Mesothelial cell of epicardium (in vitro differentiated cells): ENCODE measurements at places on chromosomes 4 and X. TPM values are rescaled to one million over a fixed set of nuclear protein-coding genes. Genes with fewer than 3 reads are reported as not detected.

DNA sequence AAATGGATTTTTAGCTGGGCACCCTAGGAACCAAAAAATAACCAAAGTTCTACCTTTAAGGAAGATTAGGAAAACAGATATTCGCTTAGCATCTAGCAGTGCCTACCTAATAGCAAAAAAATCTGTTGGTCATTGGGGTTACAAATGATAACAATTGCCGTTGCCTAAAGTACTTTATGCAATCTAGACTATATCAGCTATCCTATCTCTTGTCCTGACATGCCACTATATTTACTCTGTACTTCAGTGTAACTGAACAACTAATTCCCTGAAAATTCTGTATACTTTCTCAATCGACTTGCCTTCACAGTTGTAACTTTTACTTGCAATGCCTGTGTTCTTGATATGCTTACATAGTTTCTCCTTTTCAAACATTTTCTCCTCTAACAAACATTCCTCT is 282.9 kb upstream of the PCDH7 start:
- H3K27me3 ChIP-seq = no peaks in the 10 kb centered on the region
- no peak overlapping the region for H3K27ac ChIP-seq
- H3K4me3 ChIP-seq = no peak overlapping the region

DNA sequence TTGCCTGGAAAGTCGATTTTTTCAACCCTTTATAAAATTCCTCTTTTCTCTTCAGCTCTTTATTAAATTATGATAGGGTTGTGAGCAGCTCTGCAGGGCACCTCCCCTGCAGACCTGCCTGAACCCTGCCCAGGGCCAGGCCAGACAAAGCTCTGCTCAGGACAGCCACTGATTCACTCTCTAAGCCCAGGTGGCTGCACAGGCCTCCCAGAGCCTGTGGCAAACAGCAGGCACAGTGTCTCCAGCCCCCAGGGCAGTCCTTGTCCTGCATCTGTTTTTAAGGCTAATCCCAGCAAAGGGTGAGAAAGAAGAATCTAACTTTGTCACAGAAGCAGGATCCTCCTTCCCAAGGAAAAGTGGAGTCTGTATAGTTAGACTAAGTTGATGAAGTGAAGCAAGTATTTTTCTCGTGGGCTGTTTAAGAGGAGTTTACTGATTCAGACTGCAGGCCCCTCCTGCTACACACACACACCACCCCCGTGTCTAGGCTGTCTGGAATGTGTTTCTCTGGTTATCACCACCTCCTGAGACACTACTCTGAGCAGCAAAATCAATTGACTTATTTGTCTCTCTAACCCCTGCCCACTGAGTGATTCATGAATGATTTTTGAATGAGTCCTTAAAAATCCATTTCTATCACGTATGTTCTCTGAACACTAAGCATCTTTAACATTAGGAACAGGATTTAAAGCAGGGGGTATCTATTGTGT is 101.7 kb downstream of the CHIC2 start:
- H3K27ac ChIP-seq = peak overlapping the region; percentile 35
- H3K4me1 ChIP-seq = peaks cover 16% of the 10 kb centered on the region
- no peak for DNase-seq
- H3K36me3 ChIP-seq = no peaks in the 10 kb centered on the region
- no peak overlapping the region for H3K4me3 ChIP-seq
- H3K27me3 ChIP-seq = peaks cover 13% of the 10 kb centered on the region

DNA sequence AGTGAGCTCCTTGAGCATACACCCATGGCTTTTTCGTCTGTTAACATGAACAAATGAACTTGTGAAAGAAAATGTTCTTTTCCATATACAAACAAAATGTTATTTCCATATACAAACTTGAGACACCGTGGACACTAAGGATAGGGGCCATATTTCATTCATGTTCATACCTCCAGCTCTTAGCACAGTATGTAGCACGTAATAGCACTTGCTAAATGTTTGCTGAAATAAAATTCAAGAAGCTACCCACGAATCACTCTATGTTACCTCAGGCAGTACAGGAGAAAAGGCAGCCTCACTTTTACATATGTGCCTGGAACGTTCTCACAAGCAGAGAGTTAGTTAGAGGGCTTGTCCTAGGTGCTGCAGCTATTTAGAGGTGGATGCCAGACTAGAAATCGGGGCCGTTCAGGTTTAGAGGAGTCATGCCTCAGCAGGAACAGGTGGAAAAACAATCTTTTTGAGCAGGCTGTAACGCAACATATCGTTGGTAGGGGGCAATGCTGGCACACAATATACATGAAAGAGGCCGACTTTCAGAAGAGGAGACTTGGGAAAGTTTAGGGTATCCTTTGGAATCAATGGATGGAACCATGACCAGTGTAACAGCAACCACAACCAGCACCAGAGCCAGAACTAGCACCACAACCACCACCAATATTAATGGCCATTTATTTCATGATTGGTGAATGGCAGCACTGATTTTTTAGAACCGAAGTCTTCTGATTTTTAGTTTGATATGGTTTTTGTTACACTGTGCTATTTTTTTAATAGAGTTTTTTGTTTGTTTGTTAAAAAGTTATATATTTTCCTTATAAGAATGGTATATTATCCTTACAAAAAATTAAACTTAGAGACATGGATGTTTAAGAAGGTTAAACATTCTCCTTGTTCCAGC is 14.8 kb upstream of the PAQR3 start:
- H3K36me3 ChIP-seq = no peaks in the 10 kb centered on the region
- peaks cover 20% of the 10 kb centered on the region for H3K27me3 ChIP-seq
- DNase-seq = no peak
- no peak overlapping the region for H3K4me3 ChIP-seq
- peaks cover 8% of the 10 kb centered on the region for H3K4me1 ChIP-seq
- no peak overlapping the region for H3K27ac ChIP-seq

- H3K4me1 ChIP-seq = peaks cover 17% of the 10 kb centered on the region
- no peaks in the 10 kb centered on the region for H3K27me3 ChIP-seq
- no peak overlapping the region for H3K4me3 ChIP-seq
- no peak for DNase-seq
- no peak overlapping the region for H3K27ac ChIP-seq
- H3K36me3 ChIP-seq = peaks cover 4% of the 10 kb centered on the region
These were observed 8.4 kb upstream of the BST1 start for GRCh38 chr4:15694431-15694830.

The SETD7 gene
- total RNA-seq = 15.4 to 18.0 TPM (median 17.5 TPM) in 3 replicates

DNA sequence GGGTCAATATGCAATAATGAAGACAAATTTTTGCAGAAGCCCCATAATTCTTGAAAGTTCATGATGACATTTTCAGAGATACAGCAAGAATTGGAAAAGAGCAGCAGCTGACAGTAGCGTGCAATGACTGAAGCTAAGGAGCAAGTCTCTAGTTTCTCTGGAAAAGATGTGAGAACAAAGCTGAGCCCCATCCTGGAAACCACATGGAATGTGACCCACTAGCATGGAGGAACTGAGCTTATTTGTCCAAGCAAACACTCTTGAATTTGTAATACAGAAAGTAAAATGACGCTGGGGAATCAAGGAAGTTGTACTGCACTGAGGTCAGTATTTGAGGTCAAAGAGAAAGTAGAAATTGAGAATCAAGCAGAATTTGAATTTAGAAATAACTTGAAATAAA is 1447.2 kb downstream of the FSTL5 start:
- H3K27me3 ChIP-seq = no peaks in the 10 kb centered on the region
- H3K4me1 ChIP-seq = no peaks in the 10 kb centered on the region
- H3K36me3 ChIP-seq = no peaks in the 10 kb centered on the region
- no peak overlapping the region for H3K27ac ChIP-seq

The GJB1 gene
- 0.11 TPM in 1 of 3 replicates, not detected in the others for total RNA-seq

DNA sequence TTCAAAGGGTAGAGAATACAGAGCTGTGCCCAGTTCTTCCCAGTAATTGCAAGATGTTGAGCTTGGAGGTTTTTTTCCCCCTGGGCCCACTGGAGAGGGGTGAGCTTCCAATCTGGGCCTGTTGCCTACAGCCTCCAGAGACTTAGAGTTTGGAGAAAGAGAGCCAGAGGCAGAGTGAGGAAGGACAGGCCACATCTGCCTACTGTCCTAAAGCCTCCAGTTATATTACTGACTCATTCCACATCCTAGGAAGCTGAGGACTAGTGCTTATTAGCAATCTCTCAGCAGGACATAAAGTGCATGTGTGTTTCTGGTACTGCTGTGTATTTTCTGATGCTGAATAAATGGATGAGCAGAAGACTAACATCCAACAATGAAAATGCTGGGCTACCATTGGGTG is 181.0 kb upstream of the MAMLD1 start:
- peaks cover 3% of the 10 kb centered on the region for H3K36me3 ChIP-seq
- H3K4me3 ChIP-seq = no peak overlapping the region
- H3K4me1 ChIP-seq = no peaks in the 10 kb centered on the region

The SMIM10L2A gene
- 7.8 to 8.7 TPM (median 7.8 TPM) in 3 replicates for total RNA-seq

DNA sequence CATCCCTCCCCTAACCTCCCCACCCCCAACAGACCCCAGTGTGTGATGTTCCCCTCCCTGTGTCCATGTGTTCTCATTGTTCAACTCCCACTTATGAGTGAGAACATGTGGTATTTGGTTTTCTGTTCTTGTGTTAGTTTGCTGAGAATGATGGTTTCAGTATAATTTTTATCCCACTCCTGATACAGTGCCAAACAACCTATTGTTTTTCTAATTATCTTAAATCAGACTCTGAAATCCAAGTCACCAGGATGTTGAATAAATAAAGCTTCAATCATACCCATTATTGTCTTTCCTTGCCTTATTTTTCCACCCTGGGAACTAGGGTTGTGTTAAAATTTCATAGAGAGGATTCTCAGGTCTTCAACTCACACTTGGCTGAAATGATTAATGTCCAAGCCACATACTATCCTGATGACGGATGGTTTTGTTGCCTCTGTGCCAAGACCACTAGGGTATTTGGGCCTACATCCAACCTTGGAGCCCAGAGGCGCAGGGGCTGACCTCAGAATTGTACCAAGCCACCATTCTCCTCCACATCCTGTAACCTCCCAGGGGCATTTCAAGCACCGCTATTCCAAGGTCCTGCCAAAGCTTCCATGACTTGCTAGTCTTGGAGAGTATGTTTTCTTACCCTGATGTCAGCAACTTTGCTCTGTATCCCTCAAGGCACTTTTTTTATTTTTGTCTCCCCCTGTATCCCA is 332.4 kb downstream of the ARHGAP24 start:
- no peak overlapping the region for H3K27ac ChIP-seq
- DNase-seq = no peak

The TLR2 gene
- total RNA-seq = 2.4 to 3.0 TPM (median 2.9 TPM) in 3 replicates

- H3K36me3 ChIP-seq = no peaks in the 10 kb centered on the region
- H3K4me1 ChIP-seq = no peaks in the 10 kb centered on the region
- H3K27ac ChIP-seq = no peak overlapping the region
- peaks cover 11% of the 10 kb centered on the region for H3K27me3 ChIP-seq
- H3K4me3 ChIP-seq = no peak overlapping the region
- no peak for DNase-seq
These were observed 148.2 kb downstream of the SMIM20 start for GRCh38 chr4:26062215-26062614.

GRCh38 chr4:7335344-7336066 is 99.2 kb downstream of the PSAPL1 start:
- peaks cover 20% of the 10 kb centered on the region for H3K4me1 ChIP-seq
- H3K4me3 ChIP-seq = no peak overlapping the region
- H3K27ac ChIP-seq = no peak overlapping the region
- H3K27me3 ChIP-seq = peaks cover 9% of the 10 kb centered on the region

GRCh38 chr4:144647590-144647989 is 1.6 kb downstream of the HHIP start:
- peaks cover 31% of the 10 kb centered on the region for H3K4me1 ChIP-seq
- H3K27me3 ChIP-seq = peaks cover 35% of the 10 kb centered on the region
- no peak for DNase-seq
- H3K27ac ChIP-seq = no peak overlapping the region

DNA sequence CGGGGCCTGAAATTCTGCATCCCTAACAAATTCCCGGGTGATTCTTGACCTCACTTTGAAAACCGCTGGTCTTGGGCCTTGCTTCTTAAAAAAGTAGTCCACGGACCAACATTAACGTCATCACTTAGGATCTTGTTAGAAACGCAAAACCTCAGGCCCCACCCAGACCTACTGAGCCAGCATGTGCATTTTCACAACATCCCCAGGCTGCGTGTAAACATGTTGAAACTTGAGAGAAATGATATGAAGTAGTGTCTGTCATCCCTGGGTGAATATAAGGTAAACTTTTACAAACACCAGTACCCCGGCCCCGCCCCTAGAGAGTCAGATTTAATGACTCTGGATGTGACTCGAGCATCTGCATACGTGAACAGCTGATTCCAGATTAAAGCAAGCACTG is 33.7 kb downstream of the SORBS2 start:
- H3K27me3 ChIP-seq = peaks cover 2% of the 10 kb centered on the region
- no peak for DNase-seq
- H3K4me3 ChIP-seq = no peak overlapping the region
- no peaks in the 10 kb centered on the region for H3K36me3 ChIP-seq
- no peak overlapping the region for H3K27ac ChIP-seq
- peaks cover 25% of the 10 kb centered on the region for H3K4me1 ChIP-seq

The TRIM2 gene
- total RNA-seq = 47.3 to 50.1 TPM (median 48.8 TPM) in 3 replicates

- H3K4me3 ChIP-seq = no peak overlapping the region
- DNase-seq = no peak
- H3K27ac ChIP-seq = no peak overlapping the region
- H3K4me1 ChIP-seq = peaks cover 8% of the 10 kb centered on the region
These were observed 25.0 kb downstream of the CCNQ start for GRCh38 chrX:153573984-153574383.

The MBNL3 gene
- total RNA-seq = 28.1 to 32.5 TPM (median 29.8 TPM) in 3 replicates

- DNase-seq = peak; percentile 37
- peak overlapping the region; percentile 90 for H3K4me3 ChIP-seq
- no peaks in the 10 kb centered on the region for H3K27me3 ChIP-seq
- no peaks in the 10 kb centered on the region for H3K36me3 ChIP-seq
- peak overlapping the region; percentile 99 for H3K27ac ChIP-seq
These were observed 677 bp downstream of the PTPN13 start for GRCh38 chr4:86594559-86595425.

GRCh38 chr4:187383181-187383580 is 612.4 kb upstream of the ZFP42 start:
- H3K4me1 ChIP-seq = peaks cover 16% of the 10 kb centered on the region
- H3K27me3 ChIP-seq = no peaks in the 10 kb centered on the region
- DNase-seq = no peak
- no peaks in the 10 kb centered on the region for H3K36me3 ChIP-seq

DNA sequence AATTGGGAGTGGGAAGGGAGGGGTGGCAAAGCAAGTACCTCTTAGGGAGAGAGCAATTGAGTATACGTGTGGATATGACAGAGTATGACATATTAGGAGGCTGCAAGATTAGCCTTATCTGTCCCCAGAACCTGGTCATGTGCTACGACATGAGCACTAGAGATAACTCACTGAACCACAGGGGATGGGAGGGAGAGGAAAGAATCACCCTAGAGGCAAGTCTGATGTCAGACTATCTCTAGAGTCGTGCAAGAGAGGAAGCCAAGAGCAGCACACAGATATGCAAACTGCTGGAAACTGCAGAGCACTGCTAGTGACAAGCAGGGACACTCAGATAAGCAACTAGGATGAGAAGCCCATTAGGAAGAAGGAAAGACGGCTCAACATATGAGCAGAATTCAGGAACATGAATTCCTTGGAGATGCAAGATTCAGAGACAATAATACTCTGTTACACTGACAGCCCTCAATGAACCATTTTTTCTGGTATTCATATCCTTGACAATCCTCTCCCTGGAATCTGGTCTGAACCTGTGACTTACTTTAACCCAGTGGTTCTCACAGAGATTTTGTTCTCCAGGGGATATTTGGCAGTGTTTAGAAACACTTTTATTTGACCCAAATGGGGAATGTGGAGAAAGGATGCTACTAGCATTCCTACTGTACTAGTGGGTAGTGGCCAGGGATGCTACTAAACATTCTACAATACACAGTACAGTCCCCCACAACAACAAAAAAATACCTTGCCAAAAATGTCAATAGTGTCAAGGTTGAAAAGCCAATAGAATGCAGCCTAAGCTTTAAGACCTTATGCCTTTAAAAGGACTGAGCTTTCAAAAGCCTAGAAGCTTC is 84.0 kb upstream of the BMP2K start:
- H3K4me1 ChIP-seq = peaks cover 11% of the 10 kb centered on the region
- no peak for DNase-seq
